ENCODE measurements at places on chromosomes 16 and 17. TPM values are rescaled to one million over a fixed set of nuclear protein-coding genes. Genes with fewer than 3 reads are reported as not detected.

DNA sequence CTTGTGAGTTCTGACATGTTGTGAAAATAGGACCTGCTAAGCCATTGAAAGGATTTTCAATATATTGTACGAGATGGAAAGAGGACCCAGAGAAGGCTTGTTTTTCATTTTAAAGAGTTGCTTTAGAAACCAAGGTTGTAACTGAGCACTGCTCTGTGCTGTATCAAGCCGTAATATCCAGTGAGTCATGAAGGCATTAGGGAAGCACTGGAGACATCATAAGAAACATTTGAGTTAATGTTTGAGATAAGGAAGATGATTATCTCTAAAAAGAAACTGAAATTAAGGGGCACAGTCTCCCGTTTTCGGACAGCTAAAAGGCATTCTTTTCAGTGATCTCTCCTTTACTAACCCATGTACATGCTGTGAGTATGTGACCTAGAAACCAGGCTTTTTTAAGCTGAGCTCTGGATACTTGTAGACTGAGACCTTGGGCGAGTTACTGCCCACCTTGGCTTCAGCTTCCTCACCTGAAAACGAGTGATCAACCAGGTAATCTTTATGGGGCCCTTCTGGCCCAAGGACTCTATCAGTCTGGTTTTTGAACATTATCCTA lies 149.2 kb upstream of the TBX2 start:
- DNase-seq, result peak; percentile 64

GRCh38 chr16:68082629-68083238 lies 2.4 kb upstream of the NFATC3 start:
- DNase-seq, result no peak

- no peak for DNase-seq
Observed at GRCh38 chr17:3104322-3104721, at the start of gene OR1D2. Gene OR1D2, minus strand, starts transcription at chr17:3104422. Its CDS starts 11,426 bp downstream, at chr17:3092996.

GRCh38 chr16:71426069-71426879 lies 15.6 kb downstream of the TLE7 start:
- peak; percentile 70 for DNase-seq

GRCh38 chr17:38914741-38915638 lies 10.4 kb upstream of the LASP1NB start:
- DNase-seq, result no peak

NPIPA7 gene
- 6.4 TPM for total RNA-seq

- DNase-seq, result peak; percentile 68
Observed at GRCh38 chr17:32142857-32143526, 690 bp downstream of the RHOT1 start.

ADGRG1 gene
- 0.89 TPM for total RNA-seq
